Left kidney (tissue), 8 donors: ENCODE measurements at places on chromosomes 5 and 9.

DNA sequence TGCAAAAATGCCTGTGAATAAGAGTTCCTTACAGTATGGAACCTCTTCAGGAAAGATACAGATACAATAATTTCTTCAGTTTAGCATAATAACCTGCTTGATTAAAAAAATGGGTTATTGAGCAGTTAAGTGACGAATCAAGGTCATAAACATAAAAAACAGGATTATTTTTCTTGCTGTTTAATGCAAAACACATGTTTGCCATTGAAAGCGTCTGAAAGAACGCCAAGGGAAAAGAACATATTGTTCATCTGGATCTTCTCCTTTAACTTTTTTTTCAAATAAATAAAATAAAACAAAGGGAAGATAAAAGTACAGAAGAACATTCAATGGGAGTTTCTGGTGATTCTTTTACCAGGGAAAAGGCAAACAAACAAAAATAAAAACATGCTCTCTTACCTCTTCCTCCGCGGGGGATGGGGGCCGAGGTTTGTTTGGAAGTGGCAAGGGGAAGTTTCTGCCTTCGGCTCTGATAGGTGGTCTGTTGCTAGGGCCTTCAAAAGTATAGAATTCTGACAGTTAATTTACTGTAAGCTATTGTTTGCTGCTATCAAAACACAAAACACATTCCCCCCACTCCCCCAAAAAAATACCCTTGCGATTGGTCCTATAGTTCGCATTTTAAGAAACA is 20.1 kb downstream of the C5orf58 start:
- DNase-seq: no peak

DNA sequence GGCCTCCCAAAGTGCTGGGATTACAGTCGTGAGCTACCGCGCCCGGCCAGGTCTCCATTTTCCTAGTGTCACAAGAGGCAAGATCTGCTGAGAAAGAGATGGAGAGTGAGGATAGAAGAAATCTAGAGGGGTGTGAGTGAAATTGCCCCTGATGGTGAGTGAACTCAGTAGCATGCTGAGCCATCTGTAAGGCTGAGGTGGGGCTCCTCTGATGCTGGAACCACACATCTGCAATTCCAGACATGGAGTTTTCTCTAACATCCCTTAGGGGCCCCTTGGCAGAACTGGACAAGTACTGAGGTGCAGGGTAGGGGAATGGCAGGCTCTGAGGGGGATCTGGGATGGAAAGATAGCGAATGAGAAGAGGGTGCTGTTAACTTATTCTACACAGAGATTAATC is 72.0 kb upstream of the FER start:
- no peak for DNase-seq

GRCh38 chr9:26758655-26759054 is 133.9 kb downstream of the CAAP1 start:
- no peak for DNase-seq

DNA sequence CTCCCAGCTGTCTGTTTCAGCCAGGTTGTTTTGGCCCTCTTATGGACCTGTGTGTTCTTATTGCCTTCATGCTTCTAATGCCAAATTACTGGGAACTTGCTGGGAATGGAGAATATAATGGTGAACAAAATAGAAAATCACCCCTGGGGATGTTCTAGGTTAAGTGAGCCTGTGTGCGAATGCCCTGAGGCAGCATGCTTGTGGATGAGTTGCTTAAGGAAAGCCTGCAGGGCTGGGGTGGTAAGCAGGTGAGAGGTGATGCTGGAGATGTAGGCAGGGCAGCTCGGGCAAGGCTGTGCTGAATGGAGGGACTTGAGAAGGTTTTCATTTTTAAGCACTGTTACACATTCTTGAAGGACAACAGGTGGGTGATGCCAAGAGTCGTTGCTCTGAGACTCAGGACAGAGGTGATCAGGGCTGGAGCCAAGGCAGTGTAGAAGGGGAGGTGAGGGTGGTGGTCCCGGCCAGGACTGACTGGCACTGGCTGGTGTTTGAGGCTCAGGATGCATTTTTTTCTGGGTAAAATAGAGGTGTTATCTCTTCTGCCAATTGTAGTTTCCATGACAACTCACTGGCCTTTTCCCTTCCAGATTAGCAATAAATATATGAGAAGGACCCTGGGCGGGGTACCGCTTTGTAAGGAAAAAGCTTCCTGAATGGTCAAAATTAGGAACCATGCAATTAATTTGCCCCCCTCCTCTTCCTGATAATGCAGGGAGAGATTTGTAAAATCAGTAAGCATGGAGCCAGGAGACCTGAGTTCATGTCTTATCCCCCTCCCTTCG is 342.8 kb downstream of the ICE1 start:
- no peak for DNase-seq

DNA sequence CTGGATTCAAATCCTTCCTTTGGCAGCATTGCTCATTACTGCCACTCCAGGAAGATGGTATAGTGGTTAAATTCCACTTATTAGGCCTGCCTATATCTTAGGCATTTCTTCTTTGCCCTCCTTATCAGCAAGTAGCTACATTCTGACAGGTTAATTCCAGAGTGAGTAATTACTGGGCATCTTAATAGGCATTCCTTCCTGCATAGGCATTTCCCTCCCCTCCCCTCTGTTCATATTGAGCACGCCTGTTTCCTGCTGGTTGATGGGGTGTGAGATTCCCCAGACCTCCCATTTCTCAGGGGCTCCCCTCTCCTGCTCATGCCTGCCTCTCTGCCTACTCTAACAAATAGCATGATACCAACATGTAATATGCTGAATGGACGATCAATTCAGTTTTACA is 305.9 kb downstream of the CYLC2 start:
- DNase-seq: no peak
